A549 treated with ZK216348 at 1 μM for 4 hours (cell line): ENCODE measurements at places on chromosomes 3 and 15. TPM values are rescaled to one million over a fixed set of nuclear protein-coding genes. Genes with fewer than 3 reads are reported as not detected.

Gene NANOGP8
- not detected in 5 replicates for total RNA-seq

Gene SAMMSON
- not detected in 5 replicates for total RNA-seq

Gene MAPK6
- total RNA-seq, result 32.2 to 63.5 TPM (median 48.8 TPM) in 5 replicates

Gene SCAANT1
- not detected in 5 replicates for total RNA-seq

Gene ADGRG7
- not detected in 5 replicates for total RNA-seq

Gene ZNF860
- 0.90 to 2.3 TPM (median 1.4 TPM) in 5 replicates for total RNA-seq

Gene ZPLD1
- total RNA-seq, result 0.04 to 0.05 TPM in 2 of 5 replicates, not detected in the others

Gene CLRN1
- not detected in 5 replicates for total RNA-seq

Gene CYP8B1
- not detected in 5 replicates for total RNA-seq

Gene GABRR3
- not detected in 5 replicates for total RNA-seq

Gene PLOD2
- 75.4 to 142 TPM (median 121 TPM) in 5 replicates for total RNA-seq

Gene DENND4A
- 5.0 to 6.4 TPM (median 5.4 TPM) in 5 replicates for total RNA-seq

Gene PPP1R14D
- 0.24 to 0.41 TPM in 2 of 5 replicates, not detected in the others for total RNA-seq

Gene GOLGA8T
- 1.1 to 2.8 TPM (median 2.0 TPM) in 5 replicates for total RNA-seq

Gene IGDCC3
- total RNA-seq, result 0.12 to 0.19 TPM (median 0.13 TPM) in 3 of 5 replicates, not detected in the others

Gene ANKDD1A
- total RNA-seq, result 1.4 to 2.0 TPM (median 1.7 TPM) in 5 replicates

Gene ARNT2
- 13.2 to 19.2 TPM (median 16.0 TPM) in 5 replicates for total RNA-seq

Gene SNURF
- total RNA-seq, result 8.4 to 16.7 TPM (median 14.6 TPM) in 5 replicates

Gene LRRC2
- not detected in 5 replicates for total RNA-seq

Gene ROPN1
- not detected in 5 replicates for total RNA-seq

Gene CDC25A
- 8.9 to 11.5 TPM (median 9.2 TPM) in 5 replicates for total RNA-seq

Gene SH3GL3
- total RNA-seq, result 0.49 to 1.3 TPM (median 0.71 TPM) in 5 replicates

Gene RAD51
- total RNA-seq, result 17.8 to 23.9 TPM (median 18.4 TPM) in 5 replicates

Gene ZMYND10
- total RNA-seq, result 0.89 to 2.2 TPM (median 1.5 TPM) in 5 replicates

Gene PDCD10
- 49.3 to 75.1 TPM (median 55.4 TPM) in 5 replicates for total RNA-seq

Gene ATP13A4
- not detected in 5 replicates for total RNA-seq

Gene SYNM
- 32.8 to 41.3 TPM (median 38.0 TPM) in 5 replicates for total RNA-seq

Gene TMEM45A
- total RNA-seq, result 2.0 to 4.0 TPM (median 2.7 TPM) in 5 replicates

Gene HIGD2B
- not detected in 5 replicates for total RNA-seq

Gene PLCL2
- 4.5 to 6.2 TPM (median 5.5 TPM) in 5 replicates for total RNA-seq

Gene GRIP2
- total RNA-seq, result 0.52 to 2.0 TPM (median 1.4 TPM) in 5 replicates

Gene SAMD7
- total RNA-seq, result not detected in 5 replicates

Gene LSAMP
- total RNA-seq, result 0.04 to 0.49 TPM (median 0.08 TPM) in 5 replicates

Gene SRP14
- 252 to 284 TPM (median 254 TPM) in 5 replicates for total RNA-seq

Gene PTX3
- 0.61 to 1.2 TPM (median 1.0 TPM) in 5 replicates for total RNA-seq
